ENCODE measurements at places on chromosomes 11 and 22.
A peak's percentile ranks its signal among the peaks of the same experiment; 100 is the strongest.

DNA sequence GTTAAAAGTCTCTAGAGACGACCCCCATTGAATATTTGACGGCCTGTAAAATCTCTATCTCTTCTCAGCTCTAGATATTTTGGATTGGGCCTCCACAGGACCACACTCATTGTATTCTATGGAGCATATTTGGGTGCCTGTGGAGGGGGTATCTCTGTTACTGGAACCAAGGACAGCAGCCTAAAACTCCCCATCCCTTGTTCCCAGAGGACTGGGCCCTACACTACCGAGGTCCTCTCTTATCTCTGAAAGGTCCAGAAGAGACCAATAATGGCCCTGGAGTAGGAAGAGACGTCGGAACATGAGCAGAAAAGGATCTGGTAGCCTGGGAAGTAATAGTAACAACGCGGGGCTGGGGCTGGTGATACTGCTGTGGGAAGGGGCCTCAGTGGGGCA is 542 bp downstream of the HPS4 start:
- no peak for DNase-seq

GRCh38 chr11:57438345-57439285 is 11.7 kb upstream of the SLC43A3 start:
- no peak for DNase-seq

- DNase-seq = no peak
These were observed 1506.8 kb downstream of the BRD1 start for GRCh38 chr22:48320683-48321451.

- DNase-seq = no peak
These were observed 946.0 kb downstream of the FAM181B start for GRCh38 chr11:81787584-81788049.

GRCh38 chr22:25928038-25928437 is 186.1 kb downstream of the MYO18B start:
- DNase-seq = no peak

DNA sequence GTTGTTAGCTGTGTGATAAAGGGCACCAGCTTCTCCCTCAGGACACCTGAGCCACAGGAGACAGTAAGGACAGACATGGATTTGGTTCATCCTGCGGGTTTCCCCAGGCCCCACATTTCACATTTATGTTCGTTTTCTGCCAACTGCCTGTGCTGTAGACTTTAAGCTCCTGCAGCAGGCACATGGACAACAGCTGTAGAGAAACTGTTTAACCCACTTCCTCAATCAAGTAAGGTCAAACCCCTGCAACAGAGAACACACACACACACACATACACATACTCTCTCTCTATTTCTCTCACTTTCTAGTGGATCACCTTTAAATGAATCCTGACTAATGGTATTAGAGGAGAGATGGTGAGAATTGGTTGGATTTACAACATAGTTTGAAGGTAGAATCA is 90.7 kb downstream of the C11orf87 start:
- DNase-seq = no peak

DNA sequence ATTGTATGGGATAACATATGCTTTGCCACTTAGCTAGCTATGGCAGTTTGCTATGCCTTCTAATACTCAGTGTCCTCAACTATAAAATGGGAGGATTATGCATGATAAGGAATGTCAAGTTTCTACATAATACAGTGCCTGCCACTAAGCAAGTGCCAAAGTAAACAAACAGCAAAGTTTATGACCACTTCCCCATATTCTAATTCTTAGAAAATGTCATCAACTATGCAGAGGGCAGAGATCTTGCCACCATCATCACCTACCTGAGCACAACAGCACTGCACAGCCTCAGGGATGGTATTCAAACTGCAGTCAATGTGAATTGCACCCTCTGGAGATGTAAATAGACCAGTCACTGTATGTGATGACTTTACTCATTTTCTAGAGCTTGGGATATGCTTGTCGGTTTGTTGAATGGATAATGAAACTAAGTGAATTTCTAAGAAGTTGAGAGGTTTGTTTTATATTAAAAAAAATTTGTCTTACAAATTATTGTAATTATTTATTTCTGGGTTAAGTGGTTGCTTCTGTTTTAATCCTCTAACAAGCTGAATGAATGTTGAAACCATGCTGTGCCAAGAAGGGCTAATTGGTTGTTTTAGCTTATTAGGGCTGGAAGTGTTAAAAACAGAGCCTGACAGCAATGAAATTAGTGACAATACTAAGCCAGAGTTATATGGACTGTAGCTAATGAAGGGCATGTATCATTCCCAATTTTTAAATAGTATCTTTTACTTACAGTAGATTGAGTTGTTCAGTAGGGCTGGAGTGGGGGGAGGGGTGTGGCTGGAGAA is 398.4 kb downstream of the CNTN5 start:
- no peak for DNase-seq

DNA sequence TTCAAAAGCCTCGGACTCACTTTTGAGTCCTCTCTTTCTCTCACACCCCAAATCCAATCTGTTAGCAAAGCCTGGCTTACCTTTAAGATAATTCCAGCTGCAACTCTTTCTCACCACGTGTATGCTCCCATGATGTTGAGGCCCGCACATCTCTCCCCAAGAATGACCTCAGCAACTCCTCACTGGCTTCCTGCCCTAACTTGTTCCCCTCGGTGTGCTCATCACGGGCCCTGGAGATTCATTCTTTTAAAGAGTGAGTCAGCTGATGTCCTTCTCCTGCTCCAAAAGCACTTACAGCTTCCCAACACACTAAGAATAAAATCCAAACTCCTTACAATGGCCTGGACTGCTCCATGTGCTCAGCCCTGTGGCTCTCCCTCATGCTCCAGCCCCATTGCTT is 1041.3 kb downstream of the OPCML start:
- DNase-seq = no peak

GRCh38 chr11:8581300-8581699 is 12.7 kb downstream of the STK33 start:
- no peak for DNase-seq

DNA sequence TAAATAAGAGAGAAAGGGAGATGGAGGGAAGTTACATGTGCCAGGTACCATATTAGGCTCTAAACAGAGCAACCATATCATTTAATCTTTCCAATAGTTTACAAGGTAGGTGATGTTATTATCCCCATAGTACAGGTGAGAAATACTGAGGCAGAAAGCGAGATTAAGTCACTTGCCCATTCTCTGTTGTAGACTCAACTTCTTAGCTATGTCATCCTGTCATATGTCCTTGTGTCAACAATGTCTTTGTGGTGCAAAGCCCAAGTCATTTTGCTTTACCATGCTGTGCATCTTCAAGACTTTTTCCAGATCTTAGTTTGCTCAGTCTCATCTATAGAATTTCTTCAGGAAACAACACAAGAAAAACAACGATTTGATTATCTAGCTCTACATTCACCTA is 205.0 kb upstream of the E2F8 start:
- DNase-seq = no peak

GRCh38 chr11:126080161-126080941 is 17.7 kb upstream of the CDON start:
- no peak for DNase-seq

GRCh38 chr11:101916422-101916821 is at the start of gene ANGPTL5:
Gene ANGPTL5 (minus strand): TSS chr11:101916522. CDS start chr11:101907909, 8,613 bp downstream.
- no peak for DNase-seq

DNA sequence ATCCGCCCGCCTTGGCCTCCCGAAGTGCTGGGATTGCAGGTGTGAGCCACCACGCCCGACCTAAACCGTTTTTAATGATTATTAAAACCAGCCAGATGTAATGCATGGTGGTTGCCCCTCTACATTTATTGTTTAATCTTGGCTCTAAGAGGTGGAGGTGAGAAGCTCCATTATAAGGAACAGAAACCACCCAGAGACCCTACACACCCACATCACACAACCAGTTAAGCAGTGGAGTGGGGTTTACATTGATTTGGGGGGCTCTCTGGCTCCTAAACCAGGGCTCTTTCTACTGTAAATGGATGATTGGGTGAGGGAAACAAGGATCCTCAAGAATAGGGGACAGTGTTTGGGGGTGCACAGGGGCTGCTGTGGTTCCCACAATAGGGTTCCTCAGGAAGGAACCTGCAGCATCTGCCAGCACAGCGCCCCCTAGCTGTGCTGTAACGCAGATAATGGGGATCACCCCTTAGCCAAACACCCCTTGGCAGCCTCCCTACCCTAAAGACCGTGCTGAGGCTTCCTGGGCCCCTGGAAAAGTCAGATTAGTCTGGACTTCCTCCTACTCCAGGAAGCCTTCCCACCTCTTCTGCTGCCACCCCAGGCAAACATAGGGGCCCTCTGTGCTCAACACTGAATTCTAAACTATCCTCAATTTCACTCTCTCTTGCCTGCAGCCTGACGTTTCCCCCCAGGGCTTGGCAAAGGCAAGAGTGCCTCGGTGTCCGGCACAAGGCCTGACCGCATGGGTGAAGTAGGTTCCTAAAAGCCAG is 2.4 kb downstream of the MPST start:
- DNase-seq = peak; percentile 48

DNA sequence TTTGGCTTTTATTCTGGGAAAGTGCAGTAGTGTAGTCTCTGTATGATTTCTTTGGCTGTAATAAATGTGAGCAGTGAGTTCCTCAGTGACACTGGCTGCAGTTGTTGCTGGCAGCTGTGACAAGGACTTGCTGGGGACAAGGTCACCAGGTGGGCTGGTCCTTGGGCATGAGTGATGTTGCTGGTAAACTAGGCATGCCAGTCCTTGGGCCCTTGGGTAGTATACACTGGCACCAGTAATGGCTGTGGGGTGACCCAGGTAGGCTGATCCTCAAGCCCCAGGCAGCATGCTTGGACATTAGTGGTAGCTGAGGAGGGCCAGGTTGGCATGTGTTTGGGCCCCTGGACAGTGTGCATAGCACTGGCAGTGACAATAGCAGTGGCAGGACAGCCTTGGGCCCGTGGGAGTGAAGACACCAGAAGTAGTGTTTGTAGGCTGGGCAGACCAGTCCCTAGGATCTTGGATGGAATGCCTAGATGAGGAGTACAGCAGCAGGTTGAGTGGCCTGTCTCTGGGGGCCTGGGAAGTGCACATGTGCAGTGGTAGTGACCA is 164.3 kb downstream of the GUCY1A2 start:
- no peak for DNase-seq

DNA sequence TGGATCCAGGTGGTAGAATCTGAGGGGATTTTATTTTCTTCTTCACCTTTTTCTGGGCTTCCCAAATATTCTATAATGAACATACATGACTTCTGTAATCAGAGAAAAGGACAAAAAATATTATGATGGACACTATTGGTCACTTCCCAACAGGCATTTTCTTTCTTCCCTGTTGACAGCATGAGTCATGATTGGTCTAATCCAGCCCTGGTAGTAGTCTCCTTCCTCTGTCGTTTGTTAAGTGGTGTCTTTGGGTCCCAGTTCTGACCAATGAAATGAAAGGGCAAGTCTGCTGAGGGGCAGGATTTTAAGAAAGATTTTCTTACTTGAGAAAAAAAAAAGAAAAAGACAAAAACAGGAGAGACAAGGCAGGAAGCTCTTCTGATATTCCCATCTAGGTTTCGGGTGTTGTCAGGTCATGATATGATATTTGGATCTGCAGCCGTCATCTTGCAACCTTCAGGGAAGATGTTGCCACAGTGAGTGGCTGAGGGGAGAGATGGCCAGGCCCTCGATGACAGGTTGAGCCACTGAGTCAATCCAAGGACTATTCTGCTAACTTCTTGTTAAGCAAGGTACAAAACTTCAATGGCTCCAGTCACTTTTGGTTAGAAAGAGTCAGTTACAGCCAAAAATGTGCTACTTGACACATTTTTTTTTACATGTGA is 23.3 kb upstream of the PLEKHB1 start:
- DNase-seq = no peak

- no peak for DNase-seq
These were observed 6.1 kb upstream of the ASCL2 start for GRCh38 chr11:2276280-2277007.

DNA sequence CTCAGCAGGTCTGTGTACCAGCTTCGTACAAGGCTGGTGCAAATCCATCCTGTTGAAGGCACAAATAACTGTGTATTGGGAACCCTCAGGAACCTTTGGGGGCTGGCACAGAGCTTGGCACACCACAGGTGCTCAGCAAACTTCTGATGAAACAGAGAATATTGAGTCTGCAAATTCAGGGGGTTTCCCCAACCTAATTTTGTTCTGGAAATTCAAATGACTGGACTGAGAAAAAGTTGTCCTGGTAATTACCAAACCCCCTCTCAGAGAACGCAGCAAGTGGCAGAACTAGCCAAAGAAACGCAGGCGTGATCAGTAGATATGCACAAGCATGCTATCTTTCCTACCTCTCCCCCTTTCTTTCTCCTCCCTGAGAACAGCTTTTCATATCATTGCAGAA is 47.6 kb downstream of the LIF start:
- DNase-seq = no peak

DNA sequence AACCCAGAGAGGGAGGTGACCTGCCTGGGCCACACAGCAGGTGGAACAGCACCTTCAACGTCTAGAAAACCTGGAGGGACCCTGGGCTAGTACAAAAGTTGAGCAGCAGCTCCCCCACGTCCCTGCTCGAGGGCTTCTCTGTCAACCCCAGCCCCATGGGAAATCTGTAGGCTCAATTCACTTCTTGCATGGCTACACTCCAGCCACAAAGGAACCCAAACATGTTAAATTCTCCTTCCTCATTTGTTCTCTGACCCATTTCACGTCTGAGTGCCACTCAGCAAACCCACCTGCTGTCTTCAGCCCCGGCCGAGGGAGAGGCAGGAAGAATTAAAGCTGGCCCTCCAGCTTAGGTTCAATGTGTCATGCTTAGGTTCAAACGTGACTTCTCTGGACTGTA is 418.5 kb downstream of the MIAT start:
- no peak for DNase-seq

- no peak for DNase-seq
These were observed 31.2 kb upstream of the P2RY2 start for GRCh38 chr11:73186886-73187285.

- no peak for DNase-seq
These were observed 20.8 kb downstream of the CARS1 start for GRCh38 chr11:3036419-3036818.

DNA sequence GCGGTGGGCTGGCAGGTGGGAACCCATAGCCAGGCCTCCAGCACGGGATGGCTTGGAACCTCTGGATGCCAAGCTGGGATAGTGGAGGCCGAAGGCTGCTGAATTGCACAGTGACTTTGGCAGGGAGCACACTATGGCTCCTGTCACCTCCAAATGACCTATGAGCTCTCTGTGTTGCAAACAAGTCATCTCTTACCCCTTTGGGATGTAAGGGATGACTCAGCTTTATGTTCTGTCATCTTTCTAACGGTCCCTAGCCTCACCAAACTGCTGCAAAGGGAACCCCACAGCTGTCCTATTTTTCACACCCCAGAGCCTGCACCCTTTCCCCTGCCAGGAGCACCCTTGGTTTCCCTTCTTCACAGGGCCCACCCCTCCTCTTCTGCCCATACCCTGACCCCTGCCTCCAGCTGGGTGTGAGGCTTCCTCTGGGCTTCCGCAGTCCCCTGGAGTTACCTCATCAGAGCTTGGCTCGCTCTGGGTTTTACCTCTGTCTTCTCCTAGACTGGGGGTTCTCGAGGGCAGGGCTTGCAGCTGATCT is 2.7 kb upstream of the SCUBE1 start:
- DNase-seq = no peak

DNA sequence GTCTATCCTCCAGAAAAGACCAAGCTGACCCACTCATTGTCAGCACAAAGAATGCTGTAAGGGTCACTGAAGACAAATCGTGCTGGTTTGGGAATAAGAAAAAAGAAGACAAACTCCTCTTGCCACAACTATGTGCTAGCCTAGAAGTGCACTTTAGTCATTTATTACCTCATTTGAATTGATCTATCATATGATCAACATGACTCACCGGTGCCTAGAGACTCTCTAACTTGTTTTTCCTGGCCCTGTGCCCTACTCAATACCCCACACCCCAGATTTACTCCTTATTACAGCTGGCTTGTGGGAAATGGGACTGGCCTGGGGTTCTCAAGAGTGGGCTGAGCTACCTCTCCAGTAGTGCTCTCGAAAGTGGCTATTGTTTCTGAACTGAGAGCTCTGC is 35.9 kb upstream of the HORMAD2 start:
- DNase-seq = no peak

- DNase-seq = no peak
These were observed 13.9 kb downstream of the DAGLA start for GRCh38 chr11:61693922-61694601.

Measured in effector CD4-positive, alpha-beta T cell (primary cell).